ENCODE measurements at places on chromosomes 4 and X. TPM values are rescaled to one million over a fixed set of nuclear protein-coding genes. Genes with fewer than 3 reads are reported as not detected.

The CCNA2 gene
- 0.98 TPM for polyA plus RNA-seq

The HMGN5 gene
- polyA plus RNA-seq, result 25.7 TPM

The PLAC1 gene
- polyA plus RNA-seq, result not detected

The TCEAL2 gene
- polyA plus RNA-seq, result 12.8 TPM

The ZFP92 gene
- polyA plus RNA-seq, result 0.71 TPM

The ARHGAP10 gene
- 22.9 TPM for polyA plus RNA-seq

The HTR2C gene
- polyA plus RNA-seq, result not detected

The DGKQ gene
- polyA plus RNA-seq, result 13.8 TPM

DNA sequence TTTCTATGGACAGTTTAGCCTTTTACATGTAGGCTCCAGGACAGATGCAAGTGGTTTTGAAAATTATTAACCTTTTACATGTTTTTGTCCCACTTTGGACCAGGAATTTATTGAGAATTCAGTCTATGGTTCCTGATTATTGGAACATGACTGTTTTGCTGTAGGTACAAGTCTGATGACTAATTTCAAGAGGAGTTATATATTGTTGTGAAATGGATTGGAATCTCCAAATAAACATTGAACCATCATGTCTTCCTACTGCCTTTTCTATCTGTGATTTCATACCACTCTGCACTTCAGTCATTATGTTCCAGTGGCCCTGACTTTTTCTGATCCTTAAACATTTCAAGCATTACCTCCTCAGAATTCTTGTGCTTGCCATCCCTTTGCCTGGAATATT lies 35.9 kb downstream of the TBC1D19 start:
- H3K27ac ChIP-seq, result no peak overlapping the region
- no peak overlapping the region for H3K4me3 ChIP-seq
- H3K4me1 ChIP-seq, result peaks cover 17% of the 10 kb centered on the region

DNA sequence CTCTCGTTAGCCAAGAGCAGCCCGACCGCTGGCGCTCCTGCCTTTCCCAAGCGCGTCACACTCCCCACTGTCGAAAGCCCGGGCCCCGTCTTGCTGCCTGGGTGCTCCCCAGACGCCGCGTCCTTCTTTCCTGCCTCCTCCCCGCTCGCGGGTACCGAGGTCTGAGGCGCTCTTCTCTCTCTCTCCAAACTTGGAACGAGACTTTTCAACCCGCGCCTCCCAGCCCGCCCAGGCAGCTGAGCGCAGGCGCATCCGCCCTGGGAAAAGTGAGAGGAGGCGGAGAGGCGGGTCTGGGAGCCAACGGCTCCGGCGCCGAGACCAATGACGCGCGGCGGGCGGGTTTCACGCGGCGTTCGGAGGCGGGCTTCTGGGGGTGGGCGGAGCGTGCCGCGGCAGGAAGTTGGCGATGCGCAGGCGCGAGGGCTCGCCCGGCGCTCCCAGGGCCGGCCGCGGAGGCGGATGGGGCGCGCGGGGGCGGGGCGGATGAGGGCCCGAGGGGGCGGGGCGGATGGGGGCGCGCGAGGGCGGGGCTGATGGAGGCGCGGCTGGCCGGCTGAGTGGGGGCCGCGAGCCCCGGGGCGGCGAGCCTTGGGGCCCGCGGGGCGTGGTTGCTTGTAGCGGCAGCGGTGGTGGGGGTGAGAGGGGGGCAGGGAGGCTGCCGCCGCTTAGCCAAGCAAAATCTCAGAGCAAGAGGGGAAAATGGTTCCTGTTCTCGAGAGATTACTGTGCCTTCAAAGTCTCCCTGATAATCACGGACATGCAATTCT lies at the start of gene RBBP7:
RBBP7 (minus strand) TSS at position 268 of the 767 bp plus-strand sequence. CDS start 309 bp downstream, outside the sequence.
- peak; percentile 95 for DNase-seq
- H3K27ac ChIP-seq, result peak within 1 kb of the TSS; percentile 94
- H3K27me3 ChIP-seq, result peaks cover 6% of the 10 kb centered on the region
- peak within 1 kb of the TSS; percentile 40 for H3K4me3 ChIP-seq

GRCh38 chr4:54543088-54543795 lies 114.5 kb upstream of the KIT start:
- DNase-seq, result no peak
- peaks cover 6% of the 10 kb centered on the region for H3K4me1 ChIP-seq
- no peaks in the 10 kb centered on the region for H3K36me3 ChIP-seq
- H3K27me3 ChIP-seq, result no peaks in the 10 kb centered on the region
- H3K4me3 ChIP-seq, result no peak overlapping the region

DNA sequence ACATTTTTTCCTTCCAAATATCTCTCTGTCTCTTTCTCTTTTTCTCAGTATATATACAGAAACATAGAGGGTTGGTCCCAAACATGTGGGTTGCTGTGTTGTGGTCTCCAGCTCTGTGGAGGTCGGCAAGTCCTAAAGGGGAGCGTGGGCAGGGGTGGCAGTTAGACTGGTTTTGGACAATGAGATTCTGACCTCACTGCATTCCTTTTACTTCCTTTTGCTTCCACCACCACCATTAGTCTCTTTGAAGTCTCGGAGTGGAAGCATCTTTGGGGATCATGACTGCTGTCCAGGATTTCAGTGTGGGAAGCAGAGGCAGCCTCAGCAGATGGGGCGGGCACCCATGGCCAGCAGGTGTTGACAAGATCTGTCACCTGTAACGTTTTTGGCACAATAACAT lies 1091.8 kb downstream of the RAPGEF2 start:
- no peak overlapping the region for H3K4me3 ChIP-seq
- H3K27me3 ChIP-seq, result no peaks in the 10 kb centered on the region
- DNase-seq, result no peak
- no peaks in the 10 kb centered on the region for H3K4me1 ChIP-seq

GRCh38 chr4:53545273-53545672 lies 46.0 kb downstream of the LNX1 start:
- DNase-seq, result no peak
- H3K36me3 ChIP-seq, result no peaks in the 10 kb centered on the region
- H3K27me3 ChIP-seq, result no peaks in the 10 kb centered on the region
- no peak overlapping the region for H3K4me3 ChIP-seq
- H3K4me1 ChIP-seq, result peaks cover 23% of the 10 kb centered on the region

DNA sequence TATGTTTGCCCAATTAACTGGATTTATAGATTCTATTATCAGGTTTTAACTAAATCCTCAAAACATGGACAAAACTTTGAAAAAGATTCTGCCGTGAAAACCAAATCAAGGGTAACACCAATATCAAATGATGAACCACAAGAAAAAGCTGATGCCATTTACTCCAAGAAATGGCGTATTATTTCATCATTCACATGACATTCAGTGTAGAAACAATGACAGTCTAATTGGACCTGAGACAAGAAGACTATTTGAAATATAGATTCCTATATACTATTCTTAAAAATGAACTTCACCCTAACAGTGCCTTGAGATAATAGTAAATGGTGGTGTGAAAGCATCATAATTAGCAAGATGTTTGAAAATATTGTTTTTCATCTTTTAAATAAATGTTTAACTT lies 4.8 kb downstream of the SLC25A31 start:
- H3K4me3 ChIP-seq, result no peak overlapping the region
- H3K27ac ChIP-seq, result no peak overlapping the region
- no peaks in the 10 kb centered on the region for H3K4me1 ChIP-seq
- H3K27me3 ChIP-seq, result peaks cover 3% of the 10 kb centered on the region

- no peaks in the 10 kb centered on the region for H3K27me3 ChIP-seq
- no peaks in the 10 kb centered on the region for H3K4me1 ChIP-seq
- no peak overlapping the region for H3K27ac ChIP-seq
- H3K36me3 ChIP-seq, result no peaks in the 10 kb centered on the region
Observed at GRCh38 chr4:80452768-80453167, 117.2 kb downstream of the CFAP299 start.

- H3K4me3 ChIP-seq, result no peak overlapping the region
- H3K4me1 ChIP-seq, result no peaks in the 10 kb centered on the region
- no peak for DNase-seq
- H3K27ac ChIP-seq, result no peak overlapping the region
Observed at GRCh38 chr4:65917486-65917885, 247.2 kb upstream of the EPHA5 start.

- no peaks in the 10 kb centered on the region for H3K4me1 ChIP-seq
- peak; percentile 69 for DNase-seq
- no peaks in the 10 kb centered on the region for H3K27me3 ChIP-seq
- H3K4me3 ChIP-seq, result no peak overlapping the region
- H3K36me3 ChIP-seq, result no peaks in the 10 kb centered on the region
- H3K27ac ChIP-seq, result peak overlapping the region; percentile 26
Observed at GRCh38 chrX:119503484-119503861, 35.2 kb downstream of the SLC25A5 start.

- H3K4me1 ChIP-seq, result no peaks in the 10 kb centered on the region
- no peak overlapping the region for H3K4me3 ChIP-seq
- no peak for DNase-seq
- no peaks in the 10 kb centered on the region for H3K36me3 ChIP-seq
- H3K27me3 ChIP-seq, result no peaks in the 10 kb centered on the region
- no peak overlapping the region for H3K27ac ChIP-seq
Observed at GRCh38 chr4:174663216-174663615, 140.9 kb upstream of the HPGD start.

DNA sequence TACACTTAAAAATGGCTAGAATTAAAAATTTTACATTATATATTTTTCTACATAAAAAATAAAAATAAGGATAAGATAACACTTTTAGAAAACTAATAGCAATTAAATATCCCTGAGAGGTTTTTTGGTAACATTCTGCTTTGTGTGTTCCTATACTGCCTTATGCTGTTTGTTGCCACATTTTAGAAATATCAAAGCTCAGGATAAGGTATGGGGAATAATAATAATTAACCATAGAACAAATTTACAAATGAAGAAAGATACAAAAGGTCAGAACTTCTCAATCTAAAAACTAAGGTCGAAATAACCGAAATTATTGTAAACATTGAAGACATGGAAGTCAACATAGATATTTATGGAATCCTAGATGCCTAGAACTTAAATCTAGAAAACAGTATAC lies 71.4 kb downstream of the COX7B2 start:
- no peak overlapping the region for H3K4me3 ChIP-seq
- DNase-seq, result no peak
- H3K27ac ChIP-seq, result no peak overlapping the region
- H3K4me1 ChIP-seq, result no peaks in the 10 kb centered on the region
- H3K36me3 ChIP-seq, result no peaks in the 10 kb centered on the region
- H3K27me3 ChIP-seq, result no peaks in the 10 kb centered on the region

DNA sequence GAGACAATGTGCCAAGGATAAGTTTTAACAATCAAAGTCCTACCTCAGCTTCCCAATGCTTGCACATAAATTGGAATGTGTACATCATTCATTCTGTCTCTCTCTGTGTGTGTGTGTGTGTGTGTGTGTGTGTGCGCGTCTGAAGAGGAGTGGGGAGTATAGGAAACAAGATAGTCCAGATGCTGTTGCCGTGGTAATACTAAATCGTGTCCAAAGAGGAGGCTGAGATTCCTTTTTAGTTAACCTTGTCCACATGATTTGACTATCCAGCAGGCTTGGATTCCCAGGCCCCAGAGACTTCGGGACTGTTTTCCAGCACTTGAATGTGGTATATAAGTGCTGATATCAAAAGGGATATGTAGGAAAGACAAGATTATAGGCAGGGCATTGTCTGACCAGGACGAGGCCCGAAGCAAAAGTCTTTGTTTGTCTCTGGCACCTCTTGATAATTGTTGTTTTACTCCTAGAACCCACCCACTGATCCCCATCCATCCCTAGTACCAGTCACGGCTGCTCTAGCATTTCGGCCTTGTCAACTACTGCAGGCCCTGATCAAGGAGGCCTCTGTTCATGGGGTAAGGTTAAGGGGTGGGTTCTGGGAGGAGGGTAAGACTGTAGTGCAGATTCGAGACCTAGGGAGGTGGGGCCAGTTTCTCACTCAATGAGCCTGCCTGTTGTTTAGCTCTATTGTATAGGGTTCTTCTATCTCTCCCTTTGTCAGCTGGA lies 3.9 kb downstream of the PLP1 start:
- H3K27ac ChIP-seq, result no peak overlapping the region
- peaks cover 16% of the 10 kb centered on the region for H3K27me3 ChIP-seq
- H3K36me3 ChIP-seq, result no peaks in the 10 kb centered on the region
- no peak for DNase-seq
- no peaks in the 10 kb centered on the region for H3K4me1 ChIP-seq
- no peak overlapping the region for H3K4me3 ChIP-seq

DNA sequence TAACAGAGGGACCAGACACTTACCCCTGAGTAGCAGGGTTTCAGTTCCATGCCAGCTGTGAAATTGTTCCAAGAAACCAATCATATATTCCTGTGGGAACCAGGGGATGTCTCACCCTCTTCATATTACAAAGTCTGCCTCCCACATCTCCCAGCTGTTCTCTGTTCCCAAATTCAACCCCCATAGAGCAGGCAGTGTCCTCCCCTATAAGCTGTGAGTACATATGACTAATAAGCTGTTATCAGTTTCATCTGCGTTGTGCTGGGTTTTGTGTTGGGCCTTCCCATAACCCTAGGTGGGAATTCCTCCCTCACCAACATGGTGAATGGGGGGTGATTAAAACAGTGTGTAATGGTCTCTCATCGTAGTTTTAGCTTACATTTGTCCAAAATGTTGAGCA lies 41.0 kb downstream of the CEP44 start:
- H3K27me3 ChIP-seq, result no peaks in the 10 kb centered on the region
- no peak overlapping the region for H3K27ac ChIP-seq
- no peak overlapping the region for H3K4me3 ChIP-seq
- DNase-seq, result no peak
- no peaks in the 10 kb centered on the region for H3K36me3 ChIP-seq

- H3K27ac ChIP-seq, result no peak overlapping the region
- H3K4me1 ChIP-seq, result no peaks in the 10 kb centered on the region
- no peak overlapping the region for H3K4me3 ChIP-seq
- no peaks in the 10 kb centered on the region for H3K36me3 ChIP-seq
Observed at GRCh38 chr4:132564920-132565319, 584.2 kb upstream of the PCDH10 start.

DNA sequence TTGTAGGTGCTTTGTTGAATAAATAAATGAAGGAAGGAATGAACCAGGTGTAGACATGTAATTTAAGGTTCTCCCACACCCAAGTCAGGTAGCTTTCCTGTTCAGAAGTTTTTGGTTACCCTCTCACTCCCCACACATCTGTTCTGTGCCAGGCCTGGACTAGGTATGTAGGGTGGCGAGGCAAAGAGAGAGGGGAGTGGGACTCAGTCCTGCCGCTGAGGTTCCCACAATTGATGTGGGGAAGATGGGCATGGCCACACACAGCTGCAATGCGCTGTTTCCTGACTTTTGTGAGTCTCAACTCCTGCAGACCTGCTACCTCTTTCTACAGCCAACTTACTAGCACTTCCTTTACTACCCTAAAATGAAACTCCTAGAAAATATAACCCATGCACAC lies 88.9 kb downstream of the RTL5 start:
- no peak for DNase-seq
- H3K36me3 ChIP-seq, result no peaks in the 10 kb centered on the region
- H3K4me1 ChIP-seq, result no peaks in the 10 kb centered on the region
- no peak overlapping the region for H3K4me3 ChIP-seq

DNA sequence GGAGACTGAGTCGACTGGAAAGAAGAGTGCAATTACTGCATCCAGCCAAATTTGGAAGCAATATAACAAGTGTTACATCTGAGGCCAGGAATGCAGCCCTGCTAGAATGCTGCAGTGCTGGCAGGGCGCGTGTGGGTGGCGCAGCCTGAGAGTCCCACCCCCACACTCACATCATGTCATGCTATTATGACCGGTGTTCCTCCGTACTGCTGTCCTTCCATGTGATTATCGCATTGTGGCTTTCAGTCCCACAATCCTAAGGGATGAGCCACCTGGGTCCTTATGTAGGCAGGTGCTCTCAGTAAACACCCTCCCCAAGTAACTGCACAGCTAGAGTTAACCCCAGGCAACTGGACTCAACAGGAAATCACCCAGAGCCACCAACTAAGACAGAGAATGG lies 122.6 kb upstream of the CPEB2 start:
- H3K27me3 ChIP-seq, result no peaks in the 10 kb centered on the region
- no peaks in the 10 kb centered on the region for H3K36me3 ChIP-seq
- no peak overlapping the region for H3K27ac ChIP-seq
- DNase-seq, result no peak
- no peak overlapping the region for H3K4me3 ChIP-seq

All from adrenal gland (tissue), 19 donors.